Esophagus squamous epithelium (tissue), 5 donors: ENCODE measurements at places on chromosomes 3 and 15.

DNA sequence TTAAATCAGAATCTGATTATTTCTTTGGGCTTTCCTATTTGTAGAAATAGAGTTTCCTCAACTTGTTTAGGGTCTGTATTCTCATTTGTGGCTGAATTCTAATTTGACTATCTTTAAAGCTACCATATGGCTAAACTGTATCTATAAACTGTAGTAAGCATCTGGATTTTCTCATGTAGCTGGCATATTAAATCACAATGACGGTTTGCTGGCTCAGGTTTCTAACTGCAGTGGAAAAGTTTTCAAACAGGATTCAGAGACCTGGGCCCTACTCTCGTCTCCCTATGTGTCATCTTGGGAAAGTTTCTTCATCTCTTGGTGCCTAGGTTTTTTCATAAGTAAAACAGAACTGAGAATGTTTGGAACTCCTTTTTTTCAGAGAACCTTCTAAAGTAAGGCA, 68.3 kb downstream of the GALK2 start:
- no peak for DNase-seq

GRCh38 chr3:126132751-126133511, 47.5 kb downstream of the ALDH1L1 start:
- no peak for DNase-seq

DNA sequence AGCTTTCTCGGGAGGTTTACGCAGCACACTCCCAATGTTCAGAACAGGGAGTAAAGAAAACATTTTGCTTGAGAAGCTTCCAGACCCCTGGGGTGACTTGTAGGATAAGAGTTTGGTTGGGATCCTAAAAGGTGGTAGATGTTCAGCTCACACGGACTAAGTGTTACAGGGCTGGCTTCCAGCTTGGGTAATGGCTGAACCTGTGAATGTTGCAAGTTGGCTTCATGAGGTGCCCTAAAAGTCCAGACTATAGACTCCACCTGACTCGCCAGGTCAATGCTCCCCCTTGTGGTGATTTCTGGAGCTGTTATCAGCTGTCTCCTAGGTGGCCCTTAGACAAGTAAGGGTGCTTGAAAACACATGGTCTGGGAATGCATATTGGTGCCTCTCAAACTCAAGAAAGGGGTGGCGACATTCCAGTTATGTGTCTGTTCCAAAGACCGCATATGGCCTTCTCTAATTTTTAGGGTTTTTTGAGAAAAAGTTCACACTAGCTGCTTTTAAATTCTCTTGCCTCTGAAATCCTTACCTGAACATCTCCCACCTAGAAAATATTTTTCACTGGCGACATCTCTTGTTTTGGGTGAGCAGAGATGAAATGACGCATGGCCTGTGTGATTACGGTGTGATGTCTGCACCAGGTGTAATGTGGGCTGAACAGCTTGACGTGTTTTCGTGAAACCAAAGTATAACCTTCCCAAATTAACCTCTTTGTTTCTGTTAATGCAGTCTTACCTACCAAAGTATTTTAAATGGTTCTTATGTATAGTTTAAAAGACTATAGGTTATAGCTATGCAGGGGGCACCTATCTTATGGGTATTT, 175.7 kb upstream of the KBTBD8 start:
- DNase-seq, result no peak

GRCh38 chr15:58275785-58276184, 137.6 kb downstream of the AQP9 start:
- no peak for DNase-seq

- DNase-seq, result no peak
Observed at GRCh38 chr3:192207239-192207638, 520.1 kb downstream of the FGF12 start.

GRCh38 chr15:82890995-82891390, 61.5 kb downstream of the HOMER2 start:
- DNase-seq, result no peak
